ENCODE measurements at places on chromosomes 6 and 20. TPM values are rescaled to one million over a fixed set of nuclear protein-coding genes. Genes with fewer than 3 reads are reported as not detected.

Gene TFAP2A
- 83.9 TPM for total RNA-seq

Gene OR2B2
- not detected for total RNA-seq

Gene RFX6
- not detected for total RNA-seq

Gene KIAA1586
- total RNA-seq: 21.2 TPM

Gene HLA-DOB
- total RNA-seq: 0.39 TPM

Gene AAR2
- 26.1 TPM for total RNA-seq

Gene CFB
- total RNA-seq: 5.6 TPM

Gene CFAP206
- total RNA-seq: 2.4 TPM

Gene ALDH8A1
- total RNA-seq: not detected

Gene FAM209B
- total RNA-seq: not detected

Gene GNAS-AS1
- not detected for total RNA-seq

Gene HTR1B
- 14.0 TPM for total RNA-seq

Gene CCM2L
- 45.4 TPM for total RNA-seq

Gene MYCT1
- not detected for total RNA-seq

Gene SYTL3
- 1.4 TPM for total RNA-seq

Gene BPIFB2
- total RNA-seq: not detected

Gene STMND1
- not detected for total RNA-seq

Gene TINAG
- total RNA-seq: not detected

Gene BRD2
- 209 TPM for total RNA-seq

Gene RBPJL
- total RNA-seq: 0.18 TPM

Gene GLP1R
- total RNA-seq: not detected

Gene ANKRD66
- total RNA-seq: not detected

Gene LRRC73
- total RNA-seq: 2.9 TPM

Gene GUCA1A
- total RNA-seq: not detected

Gene FUCA2
- total RNA-seq: 68.1 TPM

Gene ABHD16A
- total RNA-seq: 47.2 TPM

Gene CCDC170
- not detected for total RNA-seq

Gene CLPSL2
- 0.57 TPM for total RNA-seq

Gene SLC35D3
- total RNA-seq: not detected

Gene PRSS16
- total RNA-seq: 4.7 TPM

Gene SLC22A16
- not detected for total RNA-seq

Gene REM1
- total RNA-seq: not detected

Gene ADGRF5
- 0.18 TPM for total RNA-seq

Gene PI3
- total RNA-seq: not detected

Gene SLC32A1
- total RNA-seq: not detected

Gene MAK
- 0.21 TPM for total RNA-seq

Gene TNXB
- 1.8 TPM for total RNA-seq

Gene CAGE1
- not detected for total RNA-seq

Gene ELOVL4
- 0.41 TPM for total RNA-seq

Gene RIPPLY2
- total RNA-seq: 6.5 TPM

Gene MRAP2
- total RNA-seq: 2.5 TPM

Gene SLC17A3
- not detected for total RNA-seq

Gene ADGB
- not detected for total RNA-seq

Gene IMPG1
- not detected for total RNA-seq

Gene DAAM2
- total RNA-seq: not detected

Gene FILIP1
- 0.26 TPM for total RNA-seq

Gene DHX16
- total RNA-seq: 44.5 TPM

Gene SMLR1
- 0.08 TPM for total RNA-seq

Gene RARS2
- total RNA-seq: 38.3 TPM

Gene FOXQ1
- total RNA-seq: 11.7 TPM

Gene SNX5
- 90.8 TPM for total RNA-seq

Gene SLPI
- total RNA-seq: 0.74 TPM

Gene DEFB132
- total RNA-seq: 0.10 TPM

Gene PHF20
- 51.5 TPM for total RNA-seq

Gene ZNF391
- total RNA-seq: 4.4 TPM

Gene KHDRBS2
- not detected for total RNA-seq

Gene ARHGAP40
- 0.18 TPM for total RNA-seq
